Uterus (tissue), 4 donors: ENCODE measurements at places on chromosomes 2 and 18. TPM values are rescaled to one million over a fixed set of nuclear protein-coding genes. Genes with fewer than 3 reads are reported as not detected.
A peak's percentile ranks its signal among the peaks of the same experiment; 100 is the strongest.

Gene THSD7B
- total RNA-seq: not detected

Gene POTEI
- 0.26 TPM for total RNA-seq

DNA sequence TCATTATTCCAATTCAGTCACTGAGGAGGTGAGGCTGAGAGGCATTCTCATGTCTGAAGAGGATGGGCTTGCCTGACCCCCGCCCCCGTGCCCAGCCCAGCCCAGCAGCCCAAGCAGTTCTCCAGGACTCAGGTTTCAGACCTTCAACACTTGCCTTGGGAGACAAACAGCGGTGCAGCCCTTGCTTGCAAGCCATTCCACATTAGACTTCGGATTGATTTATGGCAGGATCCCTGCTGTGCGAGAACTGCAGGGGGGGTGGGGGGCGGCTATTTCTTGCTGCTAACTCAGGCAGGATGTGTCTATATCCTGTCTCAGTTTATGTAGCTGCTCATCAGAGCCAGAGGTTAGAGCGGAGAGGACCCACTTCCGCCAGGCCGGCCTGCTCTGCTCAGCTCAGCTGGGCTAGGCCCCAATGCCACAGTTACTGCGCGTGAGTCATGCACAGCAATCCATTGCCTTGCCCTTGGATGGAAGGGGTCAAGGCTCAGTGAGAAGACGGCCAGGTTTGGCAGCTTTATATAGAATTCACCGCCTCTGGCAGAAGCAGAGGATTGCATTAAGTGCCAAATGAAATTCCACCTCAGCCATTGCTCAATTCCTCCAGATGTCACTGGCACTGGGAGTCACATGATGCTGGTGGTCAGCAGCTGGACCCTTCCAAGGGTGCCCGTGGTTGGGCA is 1.8 kb downstream of the GYPC start:
- peak overlapping the region; percentile 98 for H3K27ac ChIP-seq
- peak overlapping the region; percentile 65 for H3K4me3 ChIP-seq
- H3K27me3 ChIP-seq: no peaks in the 10 kb centered on the region
- DNase-seq: peak; percentile 86
- H3K4me1 ChIP-seq: peaks cover 13% of the 10 kb centered on the region
- H3K36me3 ChIP-seq: no peaks in the 10 kb centered on the region

Gene ARHGAP25
- total RNA-seq: 11.4 TPM

- no peaks in the 10 kb centered on the region for H3K4me1 ChIP-seq
- no peak overlapping the region for H3K4me3 ChIP-seq
- H3K27ac ChIP-seq: no peak overlapping the region
- no peaks in the 10 kb centered on the region for H3K36me3 ChIP-seq
Measured at GRCh38 chr2:118417406-118418120, 329.3 kb downstream of the INSIG2 start.

DNA sequence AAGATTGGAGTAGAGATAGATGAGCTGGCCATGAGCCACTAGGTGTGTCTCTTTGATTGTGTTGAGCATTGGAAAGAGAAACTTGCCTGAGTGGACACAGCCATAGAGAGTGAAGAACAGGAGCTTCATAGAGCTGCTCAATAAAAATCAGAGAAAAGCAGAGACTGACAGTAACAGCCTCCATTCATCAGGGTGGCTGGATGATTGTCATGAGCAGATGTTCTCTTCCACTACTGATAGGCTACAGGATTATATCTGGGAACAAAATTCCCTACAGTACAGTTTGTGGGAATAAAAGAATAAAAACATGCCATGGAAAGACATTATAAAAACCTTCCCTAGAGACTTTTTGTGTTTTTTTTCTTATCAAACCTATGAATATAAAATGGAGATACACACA is 404.8 kb upstream of the ACVR2A start:
- no peak overlapping the region for H3K4me3 ChIP-seq
- DNase-seq: no peak
- no peak overlapping the region for H3K27ac ChIP-seq
- H3K27me3 ChIP-seq: no peaks in the 10 kb centered on the region
- H3K4me1 ChIP-seq: no peaks in the 10 kb centered on the region

DNA sequence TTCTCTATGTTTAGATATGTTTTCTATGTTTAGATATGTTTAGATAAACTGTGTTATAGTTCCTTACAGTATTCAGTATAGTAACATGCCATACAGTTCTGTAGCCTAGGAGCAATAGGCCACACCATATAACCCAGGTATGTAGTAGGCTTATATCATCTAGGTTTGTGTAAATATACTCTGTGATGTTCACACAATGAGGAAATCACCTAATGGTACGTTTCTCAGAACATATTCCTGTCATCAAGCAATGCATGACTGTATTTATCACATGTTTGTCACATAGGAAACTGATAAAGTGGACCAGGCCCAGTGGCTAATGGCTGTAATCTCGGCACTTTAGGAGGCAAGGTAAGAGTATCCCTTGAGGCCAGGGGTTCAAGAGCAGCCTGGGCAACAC is 44.0 kb downstream of the RNF138 start:
- DNase-seq: no peak
- H3K4me3 ChIP-seq: no peak overlapping the region
- no peaks in the 10 kb centered on the region for H3K27me3 ChIP-seq
- no peaks in the 10 kb centered on the region for H3K4me1 ChIP-seq
- no peak overlapping the region for H3K27ac ChIP-seq

DNA sequence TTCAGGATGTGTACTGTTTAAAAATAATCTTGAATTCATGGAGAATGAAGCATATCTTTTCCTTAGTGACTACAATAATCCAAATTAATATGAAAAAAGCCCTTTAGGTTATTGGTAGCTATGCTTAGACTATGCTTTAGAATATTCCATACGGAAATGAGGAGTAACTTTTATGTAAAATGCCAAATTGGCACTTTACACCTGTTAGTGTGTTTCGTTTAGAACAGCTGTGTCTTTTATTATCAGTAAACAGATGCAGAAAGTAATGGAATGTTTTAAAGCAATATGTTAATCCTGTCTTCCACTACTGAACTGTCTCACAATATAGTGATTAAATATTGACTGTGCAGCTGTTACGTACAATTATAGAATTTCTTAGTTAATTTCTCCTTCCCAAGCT is 129.6 kb downstream of the PMS1 start:
- no peaks in the 10 kb centered on the region for H3K4me1 ChIP-seq
- no peak overlapping the region for H3K27ac ChIP-seq
- no peak for DNase-seq
- no peaks in the 10 kb centered on the region for H3K27me3 ChIP-seq
- no peaks in the 10 kb centered on the region for H3K36me3 ChIP-seq
- no peak overlapping the region for H3K4me3 ChIP-seq

DNA sequence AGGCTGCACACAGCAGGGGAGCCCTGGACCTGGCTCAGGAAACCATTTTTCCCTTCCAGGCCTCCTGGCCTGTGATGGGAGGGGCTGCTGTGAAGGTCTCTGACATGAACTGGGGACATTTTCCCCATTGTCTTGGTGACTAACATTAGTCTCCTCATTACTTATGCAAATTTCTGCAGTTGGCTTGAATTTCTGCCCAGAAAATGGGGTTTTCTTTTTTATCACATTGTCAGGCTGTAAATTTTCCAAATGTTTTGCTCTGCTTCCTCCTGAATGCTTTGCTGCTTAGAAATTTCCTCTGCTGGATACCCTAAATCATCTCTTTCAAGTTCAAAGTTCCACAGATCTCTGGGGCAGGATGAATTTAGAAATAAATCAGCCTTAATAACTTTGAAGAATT is 78.2 kb downstream of the EHBP1 start:
- no peaks in the 10 kb centered on the region for H3K4me1 ChIP-seq
- no peaks in the 10 kb centered on the region for H3K36me3 ChIP-seq
- H3K27me3 ChIP-seq: no peaks in the 10 kb centered on the region
- DNase-seq: no peak
- no peak overlapping the region for H3K4me3 ChIP-seq

GRCh38 chr2:195648787-195649186 is 8.2 kb upstream of the SLC39A10 start:
- no peak overlapping the region for H3K27ac ChIP-seq
- no peak overlapping the region for H3K4me3 ChIP-seq
- H3K36me3 ChIP-seq: no peaks in the 10 kb centered on the region
- no peaks in the 10 kb centered on the region for H3K27me3 ChIP-seq
- no peak for DNase-seq
- H3K4me1 ChIP-seq: no peaks in the 10 kb centered on the region

- DNase-seq: no peak
- no peaks in the 10 kb centered on the region for H3K36me3 ChIP-seq
- no peak overlapping the region for H3K4me3 ChIP-seq
- no peaks in the 10 kb centered on the region for H3K4me1 ChIP-seq
- H3K27me3 ChIP-seq: no peaks in the 10 kb centered on the region
Measured at GRCh38 chr2:224268441-224268840, 133.5 kb downstream of the FAM124B start.

GRCh38 chr2:37617119-37617892 is 54.1 kb downstream of the CDC42EP3 start:
- peaks cover 3% of the 10 kb centered on the region for H3K4me1 ChIP-seq
- H3K36me3 ChIP-seq: no peaks in the 10 kb centered on the region
- no peak overlapping the region for H3K4me3 ChIP-seq

- DNase-seq: no peak
- H3K27me3 ChIP-seq: no peaks in the 10 kb centered on the region
- no peaks in the 10 kb centered on the region for H3K4me1 ChIP-seq
- no peak overlapping the region for H3K4me3 ChIP-seq
- no peak overlapping the region for H3K27ac ChIP-seq
Measured at GRCh38 chr2:215921895-215922294, 91.5 kb downstream of the MREG start.

Gene DSG1
- not detected for total RNA-seq

Gene C18orf54
- 17.1 TPM for total RNA-seq

DNA sequence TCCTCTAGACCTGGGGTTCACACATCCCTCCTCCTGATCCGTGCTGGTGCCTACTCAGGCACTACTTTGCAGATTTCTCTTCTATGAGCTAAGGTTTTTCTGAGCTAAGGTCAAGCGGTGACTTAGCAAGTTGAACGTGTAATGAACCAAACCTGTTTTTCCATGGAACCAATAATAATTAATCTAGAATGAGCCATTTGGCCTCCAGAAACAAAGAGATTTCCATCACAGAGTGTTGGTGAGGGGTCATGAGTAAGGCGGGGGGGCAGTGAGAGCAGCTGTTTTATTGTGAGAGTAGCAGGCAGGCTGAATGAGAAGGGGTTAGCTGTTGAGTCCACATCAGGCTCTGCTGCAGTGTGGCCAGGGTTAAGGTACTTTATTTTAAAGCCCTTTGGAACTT is 112.0 kb upstream of the FOSL2 start:
- no peak overlapping the region for H3K4me3 ChIP-seq
- no peaks in the 10 kb centered on the region for H3K4me1 ChIP-seq
- H3K27me3 ChIP-seq: no peaks in the 10 kb centered on the region
- H3K36me3 ChIP-seq: no peaks in the 10 kb centered on the region

GRCh38 chr2:27095745-27096651 is 9.4 kb downstream of the KHK start:
- peak; percentile 70 for DNase-seq
- no peaks in the 10 kb centered on the region for H3K36me3 ChIP-seq
- no peaks in the 10 kb centered on the region for H3K4me1 ChIP-seq
- peak overlapping the region; percentile 17 for H3K4me3 ChIP-seq
- no peak overlapping the region for H3K27ac ChIP-seq

- H3K4me3 ChIP-seq: no peak overlapping the region
- H3K27ac ChIP-seq: peak overlapping the region; percentile 46
- no peaks in the 10 kb centered on the region for H3K4me1 ChIP-seq
- DNase-seq: no peak
- H3K27me3 ChIP-seq: no peaks in the 10 kb centered on the region
- H3K36me3 ChIP-seq: no peaks in the 10 kb centered on the region
Measured at GRCh38 chr2:65031341-65032018, 24.7 kb upstream of the CEP68 start.

GRCh38 chr18:23085066-23085465 is 50.2 kb upstream of the CABLES1 start:
- H3K4me3 ChIP-seq: no peak overlapping the region
- DNase-seq: no peak
- no peaks in the 10 kb centered on the region for H3K36me3 ChIP-seq

Gene SLC11A1
- total RNA-seq: 7.4 TPM

DNA sequence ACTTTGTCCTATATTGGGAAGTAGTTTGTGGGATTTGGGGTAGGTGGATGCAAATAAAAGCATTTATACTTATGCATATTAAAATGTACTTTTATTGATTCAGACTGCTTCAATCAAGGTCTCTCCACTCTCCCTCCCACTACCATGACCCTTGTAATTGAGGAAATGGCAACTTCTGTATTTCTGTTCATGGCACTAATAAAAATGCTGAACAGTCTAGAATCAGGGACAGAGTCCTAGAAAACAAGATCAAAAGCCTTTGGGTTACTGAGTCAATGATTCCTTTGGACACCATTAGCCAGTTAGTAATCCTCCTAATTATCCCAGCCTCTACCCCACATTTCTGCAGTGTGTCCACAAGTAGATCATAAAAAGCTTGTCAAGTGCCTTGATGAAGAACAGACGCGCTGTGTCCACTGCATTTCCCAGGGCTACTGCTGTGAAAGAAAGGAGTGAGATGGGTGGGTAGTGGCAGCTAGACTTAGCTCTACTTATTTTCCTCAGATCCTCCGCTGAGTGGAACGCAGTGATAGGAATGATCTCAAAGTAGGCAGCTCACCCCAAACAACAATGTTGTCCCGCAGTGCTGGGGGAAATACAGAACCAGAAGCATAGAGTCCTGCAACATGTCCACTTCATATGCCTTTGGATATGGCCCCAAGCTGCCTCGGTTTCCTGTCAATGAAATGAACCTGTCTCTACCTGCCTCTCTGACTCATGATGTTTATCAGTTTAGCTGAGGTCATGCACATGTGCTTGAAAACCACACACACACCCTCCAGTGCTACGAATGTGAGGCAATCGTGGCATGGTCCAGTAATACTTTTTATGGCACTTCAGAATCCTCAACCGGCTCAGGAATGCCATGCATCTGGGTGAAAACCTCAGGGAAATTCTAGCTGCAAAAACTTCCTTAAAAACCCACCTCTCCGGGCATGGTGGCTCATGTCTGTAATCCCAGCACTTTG is 115.5 kb downstream of the COL6A3 start:
- peak; percentile 85 for DNase-seq
- H3K36me3 ChIP-seq: no peaks in the 10 kb centered on the region
- H3K4me1 ChIP-seq: peaks cover 13% of the 10 kb centered on the region
- peak overlapping the region; percentile 84 for H3K27ac ChIP-seq
- no peak overlapping the region for H3K4me3 ChIP-seq
- H3K27me3 ChIP-seq: no peaks in the 10 kb centered on the region

DNA sequence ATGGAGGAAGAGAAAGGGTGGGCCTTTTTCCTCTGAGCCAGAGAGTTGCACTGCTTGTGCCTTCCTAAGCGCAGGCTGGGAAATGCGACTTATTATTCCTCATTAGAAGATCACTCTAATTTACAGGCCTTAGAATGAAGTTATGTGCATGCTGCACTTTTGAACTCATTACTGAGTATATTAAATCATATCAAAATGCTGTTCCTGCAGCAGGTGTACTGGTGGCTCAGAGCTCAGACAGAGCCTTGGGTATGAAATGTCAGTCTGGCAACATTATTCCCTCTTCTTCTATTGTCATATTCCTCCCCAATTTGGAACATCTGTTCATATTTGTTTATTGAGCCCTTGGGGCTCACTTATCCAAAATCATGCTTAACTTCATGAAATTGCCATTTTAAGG is 85.5 kb downstream of the ADCYAP1 start:
- no peak overlapping the region for H3K4me3 ChIP-seq
- DNase-seq: no peak
- no peaks in the 10 kb centered on the region for H3K36me3 ChIP-seq
- H3K27me3 ChIP-seq: no peaks in the 10 kb centered on the region
- H3K4me1 ChIP-seq: no peaks in the 10 kb centered on the region
